ENCODE measurements at places on chromosomes 5 and 9.

DNA sequence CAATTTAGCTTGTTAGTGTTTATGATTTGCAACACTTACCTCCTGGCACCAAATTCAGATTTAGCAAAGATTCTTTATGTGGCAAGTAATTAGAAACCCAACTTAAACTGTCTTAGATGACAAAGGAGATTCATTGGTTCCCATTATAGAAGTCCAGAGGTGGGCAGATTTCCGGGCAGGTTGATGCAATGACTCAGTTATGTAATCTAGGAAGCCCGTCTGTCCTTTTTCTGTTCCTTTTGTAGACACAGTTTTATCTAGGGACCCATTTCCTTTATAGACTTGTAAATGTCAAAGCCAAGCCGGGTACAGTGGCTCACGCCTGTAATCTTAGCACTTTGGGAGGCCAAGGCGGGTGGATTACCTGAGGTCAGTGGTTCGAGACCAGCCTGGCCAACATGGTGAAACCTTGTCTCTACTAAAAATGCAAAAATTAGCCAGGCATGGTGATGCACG is 20.3 kb upstream of the ANKRD33B start:
- DNase-seq = no peak

DNA sequence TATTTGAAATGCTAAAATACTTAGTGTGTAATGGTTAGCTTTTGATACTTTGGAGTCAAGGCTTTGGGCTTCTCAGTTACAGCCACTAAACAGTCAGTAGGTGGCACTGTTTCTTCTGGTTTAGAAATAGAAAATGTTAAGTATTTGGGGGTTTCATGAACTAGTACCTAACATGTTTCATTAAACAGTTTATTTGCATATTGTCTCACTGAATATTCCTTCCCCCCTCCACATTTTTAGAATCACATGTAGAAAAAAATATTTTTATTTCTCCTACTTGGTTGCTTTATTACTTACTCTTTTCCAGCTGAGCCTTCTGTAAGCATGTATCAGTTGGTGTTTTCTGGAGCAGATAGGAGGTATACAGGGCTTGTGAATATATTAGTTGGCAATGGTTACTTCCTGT is 48.0 kb downstream of the IPO11 start:
- DNase-seq = no peak

DNA sequence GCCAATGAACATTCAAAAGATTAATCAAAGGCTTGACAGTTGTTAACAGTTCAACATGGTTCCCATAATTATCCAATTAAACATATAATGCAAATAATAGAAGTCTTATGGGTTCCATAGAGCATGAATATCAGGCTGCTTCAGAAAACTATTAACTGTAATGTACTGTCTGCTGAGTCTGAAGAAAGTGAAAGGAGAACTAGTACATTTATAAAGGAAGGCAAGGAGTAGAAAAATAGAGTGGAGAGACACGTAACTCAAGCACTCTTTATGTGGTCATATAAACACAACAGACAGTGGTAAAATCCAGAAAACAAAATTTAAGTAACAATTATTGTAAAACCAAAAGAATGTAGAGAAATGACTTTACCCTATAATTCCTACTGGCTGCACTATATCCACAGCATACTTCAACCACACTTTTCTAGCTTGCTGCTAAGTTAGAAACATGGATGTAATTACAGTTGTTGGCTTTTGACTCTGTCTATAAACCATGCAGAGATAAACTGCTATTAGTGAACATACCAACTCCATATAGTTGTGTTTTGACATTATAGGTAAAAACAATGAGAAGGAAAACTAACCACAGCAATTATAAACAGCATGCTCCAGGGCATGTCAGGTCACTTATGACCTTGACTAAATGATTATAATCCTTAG is 32.7 kb downstream of the NFIB start:
- no peak for DNase-seq

DNA sequence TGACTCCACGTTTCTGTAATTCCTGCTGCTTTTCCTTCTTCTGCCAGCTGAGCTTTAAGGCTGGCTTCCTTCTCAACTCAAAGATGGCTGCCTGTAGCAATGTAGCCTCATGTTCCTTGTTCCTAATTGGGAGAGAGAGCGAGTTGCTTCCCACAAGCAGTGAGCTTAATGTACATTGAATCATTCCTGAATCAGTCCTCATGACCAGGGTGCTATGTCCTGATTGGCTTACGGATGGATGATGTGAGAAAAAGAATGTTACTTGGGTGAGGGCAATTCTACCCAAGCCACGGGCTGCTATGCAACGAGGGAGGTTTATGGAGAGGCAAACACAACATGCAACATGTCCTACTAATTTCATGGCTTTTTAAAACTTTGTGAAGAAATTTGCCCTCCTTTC is 356.2 kb downstream of the RASEF start:
- DNase-seq = no peak

- no peak for DNase-seq
Measured at GRCh38 chr5:159947708-159948358, 31.6 kb downstream of the ADRA1B start.

- DNase-seq = no peak
Measured at GRCh38 chr5:73419465-73420390, 28.8 kb downstream of the FOXD1 start.

GRCh38 chr5:10642367-10642766 is 78.5 kb downstream of the ANKRD33B start:
- no peak for DNase-seq

DNA sequence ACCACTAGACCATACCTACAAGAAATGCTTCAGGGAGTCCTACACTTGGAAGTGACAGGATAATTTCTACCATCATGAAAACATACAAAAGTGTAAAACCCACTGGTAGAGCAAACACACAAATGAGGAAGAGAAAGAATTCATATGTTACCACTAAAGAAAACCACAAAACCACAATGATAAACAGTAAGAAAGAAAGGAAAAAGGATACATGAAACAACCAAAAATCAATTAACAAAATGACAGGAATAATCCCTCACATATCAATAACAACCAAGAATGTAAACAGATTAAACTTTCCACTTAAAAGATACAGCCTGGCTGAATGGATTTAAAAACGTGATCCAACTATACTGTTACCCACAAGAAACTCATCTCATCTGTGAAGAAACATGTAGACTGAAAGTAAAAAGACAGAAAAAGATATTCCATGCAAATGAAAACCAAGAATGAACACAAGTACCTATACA is 83.4 kb downstream of the LPAR1 start:
- no peak for DNase-seq

GRCh38 chr5:53368516-53368915 is 111.9 kb upstream of the FST start:
- DNase-seq = no peak

- DNase-seq = no peak
Measured at GRCh38 chr5:15106530-15107283, 235.1 kb upstream of the ANKH start.

GRCh38 chr9:74001382-74001781 is 495.8 kb upstream of the RORB start:
- no peak for DNase-seq

GRCh38 chr9:132387133-132387532 is 19.5 kb downstream of the TTF1 start:
- no peak for DNase-seq

- DNase-seq = no peak
Measured at GRCh38 chr9:14439555-14439954, 125.6 kb upstream of the NFIB start.

- DNase-seq = no peak
Measured at GRCh38 chr9:133664173-133665050, 28.2 kb downstream of the DBH start.

DNA sequence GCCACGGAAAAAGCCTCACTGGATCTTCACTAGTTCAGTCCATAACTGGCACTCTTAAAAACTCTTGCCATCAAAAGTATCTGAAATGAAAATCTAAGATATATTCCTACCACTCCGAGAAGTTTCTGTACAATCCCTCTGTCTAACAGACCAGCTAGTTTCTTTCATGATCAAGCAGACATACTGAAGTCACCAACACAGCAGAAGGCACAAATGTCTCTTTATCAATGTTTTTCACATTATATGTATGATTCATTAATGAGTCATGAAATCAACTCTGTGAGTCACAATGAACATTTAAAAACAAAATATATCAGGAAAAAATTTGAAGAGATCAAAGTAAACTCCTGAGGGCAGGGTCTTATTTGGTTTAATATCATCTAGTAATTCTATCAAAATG is 50.8 kb downstream of the F2R start:
- no peak for DNase-seq

GRCh38 chr5:53425687-53426511 is 54.5 kb upstream of the FST start:
- peak; percentile 6 for DNase-seq

- peak; percentile 35 for DNase-seq
Measured at GRCh38 chr5:147391781-147392180, 118.1 kb downstream of the DPYSL3 start.

- DNase-seq = no peak
Measured at GRCh38 chr9:18756712-18757125, 276.3 kb downstream of the SAXO1 start.

DNA sequence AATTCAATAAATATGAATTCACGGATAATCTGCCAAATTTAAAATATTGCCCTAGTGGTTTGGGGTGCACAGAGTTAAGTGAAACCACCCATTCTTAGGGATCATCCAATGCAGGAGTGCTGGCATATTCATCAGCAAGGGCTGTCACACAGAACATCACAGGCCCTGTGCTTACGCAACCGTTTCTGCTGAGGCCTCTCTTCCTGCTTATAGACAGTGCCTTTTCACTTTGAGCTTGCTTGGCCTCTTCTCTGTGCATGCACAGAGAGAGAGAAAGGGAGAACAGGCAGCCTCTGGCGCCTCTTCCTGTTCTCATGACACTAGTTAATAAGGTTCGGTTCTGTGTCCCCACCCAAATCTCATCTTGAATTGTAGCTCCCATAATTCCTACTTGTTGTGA is 366.3 kb downstream of the ICE1 start:
- no peak for DNase-seq

DNA sequence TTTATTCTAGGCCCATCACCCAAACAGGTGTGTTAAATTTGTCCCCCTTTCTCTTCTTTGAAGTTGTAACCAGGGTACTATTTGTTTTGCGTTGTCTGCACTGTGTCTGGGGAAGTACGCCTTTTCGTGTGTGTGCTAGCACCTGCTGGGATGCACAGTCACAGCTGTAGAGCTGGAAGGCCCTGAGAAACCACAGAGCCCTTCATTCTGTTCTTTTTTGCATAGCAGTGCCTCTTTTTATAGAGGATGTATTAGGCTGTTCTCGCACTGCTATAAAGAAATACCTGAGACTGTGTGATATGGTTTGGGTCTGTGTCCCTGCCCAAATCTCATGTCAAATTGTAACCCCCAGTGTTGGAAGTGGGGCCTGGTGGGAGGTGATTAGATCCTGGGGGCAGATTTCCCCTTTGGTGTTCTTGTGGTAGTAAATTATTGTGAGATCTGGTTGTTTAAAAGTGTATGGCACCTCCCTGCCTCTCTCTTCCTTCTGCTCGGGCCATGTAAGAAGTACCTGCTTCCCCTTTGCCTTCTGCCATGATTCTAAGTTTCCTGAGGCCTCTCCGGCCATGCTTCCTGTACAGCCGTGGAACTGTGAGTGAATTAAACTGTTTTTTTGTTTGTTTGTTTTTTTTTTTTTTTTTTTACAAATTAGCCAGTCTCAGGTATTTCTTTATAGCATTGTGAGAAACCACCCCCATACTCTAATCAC is 14.0 kb downstream of the SEC61B start:
- DNase-seq = no peak

GRCh38 chr5:148382961-148383360 is 797 bp upstream of the FBXO38 start:
- DNase-seq = no peak

DNA sequence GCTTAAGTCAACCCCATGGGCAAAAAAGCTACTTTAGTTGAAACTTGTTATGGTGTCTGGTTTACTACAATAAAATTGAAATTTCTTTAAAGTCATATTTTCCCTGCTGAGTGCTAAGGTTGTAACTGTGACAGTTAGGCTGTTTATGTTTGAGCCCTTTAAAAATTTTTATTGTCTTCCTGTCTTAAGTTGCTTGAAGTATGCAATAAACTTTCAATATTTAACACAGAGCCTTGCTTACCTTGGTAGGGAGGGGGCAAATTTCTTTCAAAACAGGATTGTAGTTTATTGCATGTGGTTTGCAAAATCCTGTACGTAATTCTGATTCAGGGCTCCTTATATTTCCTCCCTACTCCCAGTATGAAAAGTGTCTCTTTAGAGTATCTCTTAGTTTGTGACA is 465.5 kb upstream of the ACTBL2 start:
- DNase-seq = no peak

- DNase-seq = no peak
Measured at GRCh38 chr5:127919818-127920217, 163.7 kb upstream of the SLC12A2 start.

GRCh38 chr5:155193029-155193428 is 179.5 kb downstream of the KIF4B start:
- no peak for DNase-seq

DNA sequence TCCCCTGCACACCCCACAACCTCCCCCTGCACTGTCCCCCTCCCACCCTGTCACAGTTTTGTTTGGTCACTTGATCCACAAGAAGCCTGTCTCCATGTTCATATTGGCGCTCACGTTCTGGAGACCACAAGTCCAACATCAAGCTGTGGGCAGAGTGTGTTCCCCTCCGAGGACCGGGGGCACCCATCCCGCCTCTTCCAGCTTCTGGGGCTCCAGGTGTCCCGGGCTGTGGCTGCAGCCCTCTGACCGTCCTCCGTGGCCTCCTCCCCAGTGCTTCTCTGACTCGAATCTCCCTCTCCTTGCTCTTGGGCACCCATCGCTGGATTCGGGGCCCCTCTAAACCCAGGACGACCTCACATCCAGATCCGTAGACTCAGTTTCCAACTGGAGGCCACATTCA is 49.2 kb downstream of the PLEKHG4B start:
- no peak for DNase-seq

DNA sequence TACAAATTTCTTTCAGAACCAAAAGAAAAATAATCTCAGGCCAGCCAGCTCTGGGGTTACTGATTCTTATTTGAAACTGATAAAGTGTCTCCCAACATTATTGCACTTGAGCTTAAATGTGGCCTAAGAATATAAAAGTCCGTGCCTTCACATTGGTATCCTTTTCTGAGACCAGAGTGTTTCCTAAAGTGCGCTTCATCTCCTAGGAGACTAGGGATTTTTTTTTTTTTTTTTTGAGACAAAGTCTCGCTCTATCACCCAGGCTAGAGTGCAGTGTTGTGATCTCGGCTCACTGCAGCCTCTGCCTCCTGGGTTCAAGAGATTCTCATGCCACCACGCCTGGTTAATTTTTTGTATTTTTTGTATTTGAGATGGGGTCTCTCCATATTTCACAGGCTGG is 23.6 kb upstream of the KCNIP1 start:
- no peak for DNase-seq

DNA sequence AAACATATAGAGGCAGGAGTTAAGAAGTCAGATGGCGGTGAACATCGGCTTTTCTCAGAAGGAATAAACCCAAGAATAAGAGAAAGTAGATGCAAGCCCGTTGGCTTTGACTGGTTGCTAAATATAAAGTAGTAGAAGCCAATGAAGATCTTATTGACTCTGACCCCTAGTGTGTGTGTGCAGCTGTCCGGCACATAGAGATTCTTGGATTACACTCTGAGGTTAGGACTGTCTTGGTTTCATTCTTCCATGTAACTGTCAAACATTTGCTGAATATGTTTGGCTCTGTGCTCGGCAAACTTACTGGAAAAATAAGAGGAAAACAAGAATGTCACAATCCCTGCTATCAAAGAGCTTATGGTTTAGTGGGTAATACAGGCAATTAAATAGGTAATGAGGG is 54.9 kb downstream of the ASTN2 start:
- no peak for DNase-seq
